Naive thymus-derived CD4-positive, alpha-beta T cell (primary cell): ENCODE measurements at places on chromosomes 4 and X. TPM values are rescaled to one million over a fixed set of nuclear protein-coding genes. Genes with fewer than 3 reads are reported as not detected.
A peak's percentile ranks its signal among the peaks of the same experiment; 100 is the strongest.

- DNase-seq = no peak
- no peaks in the 10 kb centered on the region for H3K4me1 ChIP-seq
- H3K27ac ChIP-seq = no peak overlapping the region
- H3K4me3 ChIP-seq = no peak overlapping the region
- no peaks in the 10 kb centered on the region for H3K27me3 ChIP-seq
- H3K36me3 ChIP-seq = no peaks in the 10 kb centered on the region
Observed at GRCh38 chr4:183314336-183314735, 5.7 kb downstream of the CLDN22 start.

Gene ETDB
- not detected for total RNA-seq

- no peak for DNase-seq
Observed at GRCh38 chr4:24971192-24971591, 58.4 kb upstream of the CCDC149 start.

GRCh38 chrX:13258052-13258444, 61.8 kb downstream of the ATXN3L start:
- H3K27ac ChIP-seq = no peak overlapping the region
- H3K36me3 ChIP-seq = no peaks in the 10 kb centered on the region
- H3K4me1 ChIP-seq = peaks cover 10% of the 10 kb centered on the region
- no peak overlapping the region for H3K4me3 ChIP-seq
- no peaks in the 10 kb centered on the region for H3K27me3 ChIP-seq

Gene CT45A10
- total RNA-seq = not detected

DNA sequence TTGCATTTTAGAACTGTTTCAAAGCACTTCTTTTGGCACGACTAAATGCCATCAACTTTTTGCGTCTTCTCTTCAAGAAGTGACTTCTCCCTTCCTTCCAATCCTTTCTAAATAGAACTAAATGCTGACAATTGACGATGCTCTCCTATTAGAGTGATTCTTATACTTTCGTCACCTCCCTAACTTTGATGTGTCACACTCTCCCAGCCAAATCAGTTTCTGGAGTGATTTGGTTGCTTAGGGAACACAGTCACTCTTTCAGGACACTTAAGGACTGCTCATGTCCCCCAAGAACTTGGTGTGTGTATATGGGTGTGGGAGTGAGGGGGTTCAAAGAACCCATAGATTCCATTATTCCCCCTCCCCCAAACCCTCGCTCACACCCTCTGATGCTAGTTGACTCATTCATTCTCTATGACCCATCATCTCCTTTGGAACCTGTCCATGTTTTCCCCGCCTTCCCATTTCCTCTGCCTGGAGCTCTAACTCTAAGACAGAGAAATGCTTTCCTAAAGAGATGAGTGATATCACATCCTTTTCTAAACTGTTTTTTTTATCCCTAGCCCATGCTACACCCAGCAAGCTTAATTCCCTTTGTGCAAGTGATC, 26.8 kb upstream of the AREG start:
- no peaks in the 10 kb centered on the region for H3K36me3 ChIP-seq
- H3K27me3 ChIP-seq = peaks cover 3% of the 10 kb centered on the region
- H3K4me3 ChIP-seq = no peak overlapping the region
- H3K4me1 ChIP-seq = no peaks in the 10 kb centered on the region

- H3K4me3 ChIP-seq = no peak overlapping the region
- no peak overlapping the region for H3K27ac ChIP-seq
- H3K27me3 ChIP-seq = no peaks in the 10 kb centered on the region
- H3K4me1 ChIP-seq = no peaks in the 10 kb centered on the region
- H3K36me3 ChIP-seq = no peaks in the 10 kb centered on the region
Observed at GRCh38 chr4:179695175-179695574, 2252.9 kb upstream of the AGA start.

Gene PPBP
- 34.9 TPM for total RNA-seq

DNA sequence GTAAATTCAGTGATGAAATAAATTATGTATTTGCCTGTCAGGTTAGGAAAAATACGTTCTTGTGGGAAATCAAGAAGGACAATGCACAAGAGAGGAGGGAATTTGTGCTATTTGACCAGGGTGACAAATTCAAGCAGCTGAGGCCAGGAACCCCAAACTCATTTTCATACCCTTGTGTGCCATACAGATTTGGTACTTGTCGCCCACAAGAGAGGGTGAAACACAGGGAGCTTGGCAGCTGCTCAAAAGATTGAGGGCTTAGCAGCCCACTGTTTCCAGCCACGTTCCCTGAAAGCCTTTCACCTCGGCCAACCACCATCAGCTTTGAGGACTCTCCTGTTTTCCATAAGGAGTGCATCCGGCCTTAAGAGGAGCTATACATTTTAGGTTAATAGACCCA, 111.2 kb downstream of the COL25A1 start:
- no peaks in the 10 kb centered on the region for H3K4me1 ChIP-seq
- H3K4me3 ChIP-seq = no peak overlapping the region
- DNase-seq = no peak
- no peaks in the 10 kb centered on the region for H3K27me3 ChIP-seq
- no peaks in the 10 kb centered on the region for H3K36me3 ChIP-seq
- H3K27ac ChIP-seq = no peak overlapping the region

Gene NOX1
- total RNA-seq = not detected

DNA sequence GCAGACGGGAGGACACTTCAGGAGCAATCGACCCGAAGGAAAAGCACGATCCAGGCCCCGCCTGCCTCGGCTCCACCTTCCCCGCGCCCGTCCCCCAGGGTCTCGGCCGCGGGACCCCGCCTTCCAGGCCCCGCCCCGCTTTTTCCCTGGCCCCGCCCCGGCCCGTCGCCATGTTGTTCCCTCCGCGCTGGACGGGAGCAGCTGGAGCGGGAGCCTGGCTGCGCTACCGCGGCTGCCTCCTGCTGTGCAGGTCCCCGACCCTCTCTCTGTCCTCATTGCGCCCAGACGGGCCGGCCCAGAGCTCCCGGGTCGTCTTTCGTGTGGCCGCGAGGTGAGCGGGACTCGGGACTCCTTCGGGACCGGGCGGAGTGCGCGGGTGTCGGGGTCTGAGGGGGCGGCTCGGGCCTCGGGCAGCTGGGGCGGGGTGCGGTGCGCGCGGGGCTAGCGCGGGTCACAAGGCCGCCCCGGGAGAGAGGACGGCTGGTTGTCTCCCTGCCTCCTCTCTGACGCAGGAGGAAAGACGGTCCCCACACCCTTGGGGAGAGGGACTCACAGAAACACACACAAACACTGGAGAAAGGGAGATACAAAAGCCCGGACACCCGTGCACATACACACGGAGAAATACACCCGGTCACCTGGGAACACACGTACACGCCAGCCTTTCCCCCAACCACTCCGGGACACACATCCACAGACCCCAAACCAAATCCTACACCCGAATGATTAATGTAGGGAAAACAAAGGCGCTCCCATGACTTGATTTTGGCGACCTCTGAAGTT, at the start of gene RAB9A:
Gene RAB9A (plus strand): TSS at position 171 of the 783 bp plus-strand sequence. CDS start 19,619 bp downstream, outside the sequence.
- H3K27me3 ChIP-seq = no peaks in the 10 kb centered on the region
- H3K4me3 ChIP-seq = peak within 1 kb of the TSS; percentile 72
- no peaks in the 10 kb centered on the region for H3K36me3 ChIP-seq
- H3K4me1 ChIP-seq = peaks cover 20% of the 10 kb centered on the region
- H3K27ac ChIP-seq = peak within 1 kb of the TSS; percentile 84

DNA sequence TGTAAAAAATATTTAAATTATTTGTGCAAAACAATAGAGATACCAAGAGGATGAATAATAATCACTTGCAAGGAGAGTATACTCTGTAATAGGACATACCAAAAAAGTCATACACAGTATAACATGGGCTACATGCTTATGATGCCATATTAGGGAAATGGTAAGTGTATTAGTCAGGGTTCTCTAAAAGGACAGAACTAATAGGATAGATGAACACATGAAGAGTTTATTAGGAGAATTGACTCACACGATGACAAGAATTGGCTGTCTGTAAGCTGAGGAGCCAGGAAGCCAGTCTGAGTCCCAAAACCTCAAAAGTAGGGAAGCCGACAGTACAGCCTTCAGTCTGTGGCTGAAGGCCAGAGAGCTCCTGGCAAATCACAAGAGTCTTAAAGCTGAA, 151.2 kb downstream of the DTHD1 start:
- no peaks in the 10 kb centered on the region for H3K4me1 ChIP-seq
- no peaks in the 10 kb centered on the region for H3K27me3 ChIP-seq
- H3K36me3 ChIP-seq = no peaks in the 10 kb centered on the region
- no peak overlapping the region for H3K4me3 ChIP-seq
- no peak overlapping the region for H3K27ac ChIP-seq
- no peak for DNase-seq

- no peaks in the 10 kb centered on the region for H3K36me3 ChIP-seq
- H3K4me1 ChIP-seq = no peaks in the 10 kb centered on the region
- no peak overlapping the region for H3K27ac ChIP-seq
- H3K4me3 ChIP-seq = no peak overlapping the region
Observed at GRCh38 chr4:74884266-74884665, 48.6 kb upstream of the PARM1 start.

GRCh38 chr4:139297001-139297410, 4.3 kb upstream of the NAA15 start:
- H3K4me3 ChIP-seq = no peak overlapping the region
- H3K36me3 ChIP-seq = no peaks in the 10 kb centered on the region
- no peak overlapping the region for H3K27ac ChIP-seq
- H3K27me3 ChIP-seq = no peaks in the 10 kb centered on the region
- H3K4me1 ChIP-seq = peaks cover 17% of the 10 kb centered on the region
- no peak for DNase-seq

Gene ZFP92
- total RNA-seq = 1.3 TPM

- H3K4me3 ChIP-seq = no peak overlapping the region
- no peaks in the 10 kb centered on the region for H3K4me1 ChIP-seq
- H3K36me3 ChIP-seq = no peaks in the 10 kb centered on the region
- H3K27me3 ChIP-seq = no peaks in the 10 kb centered on the region
Observed at GRCh38 chr4:125187226-125188176, 127.3 kb upstream of the FAT4 start.

DNA sequence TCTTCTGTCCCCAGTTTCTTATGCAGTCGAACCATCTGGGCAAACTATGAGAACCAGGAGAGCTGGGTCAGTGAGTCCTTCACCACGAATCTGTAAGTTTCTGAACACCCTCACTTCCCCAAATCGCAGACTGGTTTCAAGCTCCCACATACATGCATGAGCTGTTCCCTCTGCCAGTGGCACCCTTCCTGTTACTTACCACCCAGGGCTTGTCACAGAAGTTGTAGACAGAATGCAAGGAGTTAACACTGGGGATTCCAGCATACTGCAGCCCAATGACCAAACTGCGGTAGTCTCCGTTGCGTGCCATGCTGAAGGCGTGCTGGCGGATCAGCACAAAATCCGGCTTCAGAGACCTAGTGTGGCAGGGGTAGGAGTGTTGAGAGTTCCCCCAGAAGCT, 14.6 kb downstream of the SYN1 start:
- no peaks in the 10 kb centered on the region for H3K27me3 ChIP-seq
- no peaks in the 10 kb centered on the region for H3K36me3 ChIP-seq
- no peak for DNase-seq
- H3K27ac ChIP-seq = no peak overlapping the region

DNA sequence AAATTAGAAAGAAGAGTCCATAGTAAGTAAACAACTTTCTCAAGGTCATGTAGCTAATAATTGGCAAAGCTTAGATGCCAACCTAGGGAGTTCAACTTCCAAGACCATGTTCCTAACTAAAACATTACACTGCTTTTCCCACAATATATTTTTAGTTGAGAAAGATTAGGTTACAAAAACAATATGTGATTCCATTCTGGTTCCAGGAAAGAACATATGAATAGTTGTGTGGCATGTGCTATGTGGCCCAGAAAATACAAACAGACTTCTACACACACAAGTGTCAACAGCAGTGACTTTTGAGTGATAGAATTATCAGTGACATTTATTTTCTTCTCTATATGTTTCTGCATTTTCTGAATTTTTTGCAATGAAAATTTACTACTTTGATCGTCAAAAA, 62.7 kb upstream of the EDNRA start:
- no peak overlapping the region for H3K4me3 ChIP-seq
- no peak overlapping the region for H3K27ac ChIP-seq
- no peaks in the 10 kb centered on the region for H3K27me3 ChIP-seq
- H3K4me1 ChIP-seq = no peaks in the 10 kb centered on the region
- H3K36me3 ChIP-seq = no peaks in the 10 kb centered on the region

GRCh38 chr4:46196086-46196485, 72.2 kb upstream of the GABRG1 start:
- no peaks in the 10 kb centered on the region for H3K4me1 ChIP-seq
- no peaks in the 10 kb centered on the region for H3K27me3 ChIP-seq
- no peak for DNase-seq
- H3K4me3 ChIP-seq = no peak overlapping the region
- no peaks in the 10 kb centered on the region for H3K36me3 ChIP-seq
- H3K27ac ChIP-seq = no peak overlapping the region

DNA sequence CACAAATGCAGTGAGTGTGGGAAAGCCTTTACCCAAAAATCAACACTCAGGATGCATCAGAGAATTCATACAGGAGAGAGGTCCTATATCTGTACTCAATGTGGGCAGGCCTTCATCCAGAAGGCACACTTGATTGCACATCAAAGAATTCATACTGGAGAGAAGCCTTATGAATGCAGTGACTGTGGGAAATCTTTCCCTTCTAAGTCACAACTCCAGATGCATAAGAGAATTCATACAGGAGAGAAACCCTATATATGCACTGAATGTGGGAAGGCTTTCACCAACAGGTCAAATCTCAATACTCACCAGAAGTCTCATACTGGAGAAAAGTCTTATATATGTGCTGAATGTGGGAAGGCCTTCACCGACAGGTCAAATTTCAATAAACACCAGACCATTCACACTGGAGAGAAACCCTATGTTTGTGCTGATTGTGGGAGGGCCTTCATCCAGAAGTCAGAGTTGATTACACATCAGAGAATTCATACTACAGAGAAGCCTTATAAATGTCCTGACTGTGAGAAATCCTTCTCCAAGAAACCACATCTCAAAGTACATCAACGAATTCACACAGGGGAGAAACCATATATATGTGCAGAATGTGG, 79.3 kb downstream of the ZNF81 start:
- no peak overlapping the region for H3K4me3 ChIP-seq
- H3K4me1 ChIP-seq = no peaks in the 10 kb centered on the region
- no peak for DNase-seq
- H3K36me3 ChIP-seq = no peaks in the 10 kb centered on the region

GRCh38 chrX:68072041-68072440, 361.3 kb downstream of the OPHN1 start:
- DNase-seq = no peak
- no peak overlapping the region for H3K4me3 ChIP-seq
- H3K27me3 ChIP-seq = no peaks in the 10 kb centered on the region
- H3K4me1 ChIP-seq = no peaks in the 10 kb centered on the region

Gene UCHL1
- total RNA-seq = not detected

DNA sequence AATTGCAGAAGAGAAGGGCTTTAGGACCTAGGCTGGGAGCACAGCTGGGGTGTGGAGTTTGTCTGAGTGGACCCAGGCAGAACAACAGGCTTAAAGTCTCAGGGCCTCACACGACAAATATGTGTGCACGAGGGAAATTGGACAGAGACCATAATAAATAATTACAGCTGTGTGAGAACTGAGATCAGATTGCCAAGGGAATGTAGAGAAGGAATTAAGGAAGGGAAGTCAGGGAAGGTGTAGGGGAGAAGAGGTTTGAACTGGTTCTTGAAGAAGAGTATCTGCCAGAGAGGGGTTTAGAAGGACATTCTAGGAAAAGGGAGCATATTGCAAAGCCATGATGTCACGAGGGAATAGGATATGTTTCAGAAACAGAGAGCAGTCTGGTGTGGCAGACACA, 120.7 kb upstream of the TSPAN5 start:
- no peak overlapping the region for H3K27ac ChIP-seq
- H3K36me3 ChIP-seq = no peaks in the 10 kb centered on the region
- DNase-seq = no peak
- no peaks in the 10 kb centered on the region for H3K27me3 ChIP-seq
- no peaks in the 10 kb centered on the region for H3K4me1 ChIP-seq
- H3K4me3 ChIP-seq = no peak overlapping the region

GRCh38 chr4:11543706-11544105, 115.0 kb upstream of the HS3ST1 start:
- H3K4me3 ChIP-seq = no peak overlapping the region
- H3K27me3 ChIP-seq = no peaks in the 10 kb centered on the region
- no peak for DNase-seq
- H3K4me1 ChIP-seq = no peaks in the 10 kb centered on the region
- no peak overlapping the region for H3K27ac ChIP-seq
